CD4-positive, alpha-beta T cell treated with Interleukin-15 for 4 hours (primary cell): ENCODE measurements at places on chromosomes 5 and 9.

DNA sequence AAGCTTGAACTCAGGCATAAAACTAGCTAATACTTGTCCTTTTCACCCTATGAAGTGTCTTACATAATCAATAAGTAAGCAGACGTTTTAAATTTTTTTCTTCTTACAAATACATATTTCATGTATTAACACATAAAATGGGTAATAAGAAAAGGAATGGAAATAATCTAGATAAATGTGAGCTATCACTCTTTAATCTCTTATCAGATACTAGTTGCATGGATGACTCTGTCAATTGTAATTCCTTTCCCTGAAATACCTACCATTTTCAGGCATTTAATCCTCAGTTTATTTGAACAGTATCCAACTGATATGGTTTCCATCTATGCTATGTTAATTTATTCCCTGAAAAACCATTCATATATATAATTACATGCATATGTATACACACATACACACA, 166.0 kb upstream of the RGS7BP start:
- no peak for DNase-seq

DNA sequence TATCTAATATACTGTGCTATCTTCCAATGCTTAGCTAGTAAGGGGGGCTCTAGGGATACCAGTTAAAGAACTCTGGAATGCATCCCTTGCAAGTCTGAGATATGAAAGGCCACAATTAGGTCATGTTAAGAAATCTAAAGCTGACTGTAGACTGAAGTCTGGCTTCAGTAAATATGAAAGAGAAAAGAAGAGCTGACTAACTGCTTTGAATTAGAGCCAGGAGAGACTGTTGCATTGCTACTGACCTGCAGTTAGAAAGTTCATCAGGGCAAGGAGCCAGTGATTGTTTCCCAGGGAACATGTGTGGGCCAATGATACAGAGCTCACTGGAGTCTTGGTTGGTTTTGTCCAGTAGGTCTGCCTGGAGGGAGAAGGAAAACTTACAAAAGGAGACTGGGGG, 472.1 kb upstream of the TNC start:
- DNase-seq = no peak

- DNase-seq = no peak
These were observed 23.8 kb downstream of the SELENOP start for GRCh38 chr5:42787845-42788244.

GRCh38 chr9:124657516-124657915, 113.6 kb downstream of the NR6A1 start:
- DNase-seq = no peak

GRCh38 chr5:109750463-109750862, 60.7 kb downstream of the MAN2A1 start:
- no peak for DNase-seq

- no peak for DNase-seq
These were observed 7.1 kb upstream of the PLAC8L1 start for GRCh38 chr5:146112476-146112875.

- no peak for DNase-seq
These were observed 66.6 kb downstream of the SHOC1 start for GRCh38 chr9:111728143-111728542.

DNA sequence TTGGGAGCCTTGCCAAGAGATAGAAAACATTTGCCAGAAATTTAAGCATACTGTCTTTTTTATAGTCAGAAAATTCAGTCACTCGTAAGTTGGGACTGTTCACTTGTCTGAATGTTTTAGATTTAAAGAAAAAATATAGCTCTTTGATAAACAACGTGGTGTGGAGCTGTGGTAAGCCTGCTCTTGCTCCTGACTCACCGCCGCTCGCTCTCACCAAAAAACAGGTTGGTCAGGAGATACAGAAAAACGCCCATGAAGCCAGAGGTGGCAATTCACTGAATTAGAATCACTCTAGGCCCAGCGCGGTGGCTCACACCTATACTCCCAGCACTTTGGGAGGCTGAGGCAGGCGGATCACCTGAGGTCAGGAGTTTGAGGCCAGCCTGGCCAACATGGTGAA, 6.2 kb downstream of the LNPEP start:
- no peak for DNase-seq

GRCh38 chr9:118643118-118643517, 726.1 kb downstream of the BRINP1 start:
- no peak for DNase-seq

- DNase-seq = no peak
These were observed 260.8 kb downstream of the FAM114A2 start for GRCh38 chr5:153777681-153778581.

DNA sequence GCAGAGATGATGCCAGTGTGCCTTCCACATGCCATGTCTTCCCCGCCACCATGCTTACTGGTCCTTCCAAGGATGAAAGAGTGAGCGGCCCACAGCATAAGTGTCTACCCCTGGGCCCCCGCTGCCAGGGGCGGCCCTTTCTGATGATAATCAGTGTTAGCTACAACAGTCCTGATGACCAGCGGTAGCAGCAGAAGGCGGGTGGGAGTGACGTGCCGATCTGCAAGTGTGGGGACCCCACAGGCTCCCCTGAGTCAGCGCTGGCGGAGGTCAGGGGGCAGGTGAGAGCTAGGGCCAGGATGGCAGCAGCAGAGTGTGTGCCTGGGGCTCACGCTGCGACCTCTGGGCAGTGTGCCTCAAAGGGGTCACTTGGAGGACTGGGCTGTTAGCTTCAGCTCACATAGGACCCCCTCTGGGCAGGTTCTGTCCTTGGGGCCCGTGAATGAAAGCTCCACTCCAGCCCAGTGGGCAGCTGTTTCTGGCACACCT, 80.4 kb downstream of the HMCN2 start:
- no peak for DNase-seq
